ENCODE measurements at places on chromosomes 2 and 18.
A peak's percentile ranks its signal among the peaks of the same experiment; 100 is the strongest.

- DNase-seq: no peak
Observed at GRCh38 chr18:2536493-2536892, 34.8 kb downstream of the METTL4 start.

GRCh38 chr2:116719836-116720235 lies 1094.7 kb upstream of the DDX18 start:
- DNase-seq: peak; percentile 63

DNA sequence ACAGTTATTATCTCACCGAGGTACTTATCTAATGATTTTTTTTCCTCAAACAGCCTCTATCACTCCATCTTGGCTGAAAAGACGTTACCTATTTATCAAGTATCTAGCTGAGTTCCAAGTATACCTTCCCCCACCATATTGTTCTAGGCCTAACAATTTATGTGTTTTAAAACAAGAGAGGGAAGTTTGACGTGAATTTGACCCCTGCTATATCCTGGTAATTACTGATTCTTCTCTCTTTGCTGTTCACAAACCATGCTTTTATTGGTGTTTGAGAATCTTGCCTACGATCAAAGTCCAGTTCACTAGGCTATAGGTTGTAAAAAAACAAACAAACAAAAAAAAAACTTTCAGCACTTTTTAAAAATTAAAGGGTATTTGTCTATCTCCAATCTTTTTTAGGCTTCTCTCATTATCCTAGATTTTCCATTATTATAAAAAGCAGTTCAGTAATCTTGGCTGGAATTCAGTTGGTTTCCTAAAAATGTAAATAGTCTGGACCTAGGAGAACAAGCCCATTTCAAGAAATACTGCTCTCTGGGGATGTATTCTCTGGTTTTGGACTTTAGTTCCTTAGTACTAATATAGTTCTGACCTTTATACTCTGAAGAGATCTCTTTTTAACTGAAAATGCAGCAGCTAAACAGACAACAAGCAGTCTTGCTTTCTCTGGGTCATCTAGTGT lies 505.4 kb downstream of the CPS1 start:
- DNase-seq: no peak

- peak; percentile 59 for DNase-seq
Observed at GRCh38 chr2:27509326-27509725, 12.7 kb downstream of the GCKR start.

DNA sequence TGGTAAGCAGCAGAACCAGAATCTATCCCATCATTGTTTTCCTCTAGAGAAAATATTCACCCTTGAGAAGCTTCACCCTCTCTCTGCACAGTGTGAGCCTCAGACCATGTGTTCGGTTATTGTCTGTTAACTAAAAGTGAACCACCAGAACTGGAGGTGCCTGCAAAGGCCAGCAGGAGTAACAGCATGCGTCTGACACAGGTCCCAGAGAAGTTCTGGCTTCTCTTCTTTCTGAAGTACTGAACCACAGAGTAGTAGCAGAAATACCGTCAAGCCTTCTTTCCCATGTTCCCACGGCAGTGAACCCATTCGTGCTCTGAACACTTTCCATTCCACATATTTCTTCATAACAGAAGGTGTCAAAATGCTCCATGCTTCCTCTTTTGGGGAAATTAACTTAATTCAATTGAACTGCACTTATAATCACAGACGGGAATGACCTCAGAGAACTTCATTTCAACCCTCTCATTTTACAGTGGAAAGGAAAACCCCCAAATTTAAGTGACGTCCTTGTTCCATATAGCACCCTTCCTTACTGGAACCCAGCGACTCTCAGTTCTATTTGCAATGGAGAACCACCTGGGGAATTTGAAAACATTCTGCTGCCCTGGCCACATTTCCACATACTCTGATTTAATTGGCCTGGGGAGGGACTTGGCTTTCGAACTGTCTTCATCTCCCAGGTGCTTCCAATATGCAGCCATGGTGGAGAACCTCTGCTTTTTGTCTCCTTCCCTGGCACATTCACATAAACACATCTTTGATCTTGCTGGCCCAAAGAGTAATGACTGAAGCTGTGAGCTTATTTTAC lies 519.1 kb downstream of the RNF144A start:
- no peak for DNase-seq

All from astrocyte of the cerebellum (primary cell).